Motor neuron (in vitro differentiated cells): ENCODE measurements at places on chromosomes 11 and 22.

GRCh38 chr11:27722117-27722952 is 22.1 kb upstream of the BDNF start:
- peak; percentile 2 for ATAC-seq

- ATAC-seq: peak; percentile 65
Observed at GRCh38 chr11:36196411-36196998, 92.7 kb downstream of the COMMD9 start.

DNA sequence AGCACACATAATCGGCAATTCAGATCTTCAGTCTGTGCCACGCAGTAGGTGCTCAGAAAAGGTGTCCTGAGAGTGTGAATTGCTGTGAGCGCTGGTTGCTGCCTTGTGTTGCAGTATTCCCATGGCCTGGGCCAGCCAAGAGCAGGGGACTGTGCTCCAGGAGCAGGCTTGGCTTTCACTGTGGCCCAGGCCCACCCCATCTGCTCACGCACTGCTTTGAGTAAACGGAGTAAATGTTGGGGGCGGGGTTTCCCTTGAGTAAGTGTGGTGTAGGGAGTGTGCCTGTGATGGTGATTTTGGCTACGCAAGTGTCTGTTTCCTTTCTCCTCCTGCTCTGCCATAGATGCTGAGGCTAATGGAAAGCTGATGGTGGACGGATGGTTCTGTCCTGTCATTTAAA is 2.3 kb downstream of the CTTN start:
- ATAC-seq: no peak

DNA sequence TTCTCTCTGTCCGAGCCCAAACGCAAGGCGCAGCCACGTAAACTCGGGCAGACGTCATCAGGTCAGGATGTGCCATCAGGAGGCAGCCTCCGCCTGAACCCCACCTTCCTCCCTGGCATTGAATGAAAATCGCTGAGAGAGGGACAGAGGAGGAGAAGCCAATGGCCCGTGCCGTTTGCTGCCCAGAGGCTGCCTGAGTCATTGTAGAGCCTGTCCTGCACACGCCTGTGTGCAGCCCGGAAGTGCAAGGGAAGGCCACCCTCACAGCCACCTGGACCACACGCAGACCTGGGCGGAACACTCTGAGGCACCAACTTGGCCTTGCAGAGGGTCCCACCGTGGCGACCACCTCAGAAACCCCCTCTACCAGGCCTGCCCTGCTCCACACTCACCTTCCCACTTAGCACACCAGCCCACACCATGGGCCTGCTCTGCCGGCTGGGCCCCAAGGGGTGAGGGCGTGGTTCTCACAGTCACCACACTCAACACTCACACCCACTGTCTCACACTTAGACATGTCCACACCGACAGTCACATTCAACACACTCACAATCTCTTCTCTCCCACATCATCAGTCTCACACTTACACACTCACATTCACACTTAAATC is 9.1 kb downstream of the CHID1 start:
- ATAC-seq: no peak

DNA sequence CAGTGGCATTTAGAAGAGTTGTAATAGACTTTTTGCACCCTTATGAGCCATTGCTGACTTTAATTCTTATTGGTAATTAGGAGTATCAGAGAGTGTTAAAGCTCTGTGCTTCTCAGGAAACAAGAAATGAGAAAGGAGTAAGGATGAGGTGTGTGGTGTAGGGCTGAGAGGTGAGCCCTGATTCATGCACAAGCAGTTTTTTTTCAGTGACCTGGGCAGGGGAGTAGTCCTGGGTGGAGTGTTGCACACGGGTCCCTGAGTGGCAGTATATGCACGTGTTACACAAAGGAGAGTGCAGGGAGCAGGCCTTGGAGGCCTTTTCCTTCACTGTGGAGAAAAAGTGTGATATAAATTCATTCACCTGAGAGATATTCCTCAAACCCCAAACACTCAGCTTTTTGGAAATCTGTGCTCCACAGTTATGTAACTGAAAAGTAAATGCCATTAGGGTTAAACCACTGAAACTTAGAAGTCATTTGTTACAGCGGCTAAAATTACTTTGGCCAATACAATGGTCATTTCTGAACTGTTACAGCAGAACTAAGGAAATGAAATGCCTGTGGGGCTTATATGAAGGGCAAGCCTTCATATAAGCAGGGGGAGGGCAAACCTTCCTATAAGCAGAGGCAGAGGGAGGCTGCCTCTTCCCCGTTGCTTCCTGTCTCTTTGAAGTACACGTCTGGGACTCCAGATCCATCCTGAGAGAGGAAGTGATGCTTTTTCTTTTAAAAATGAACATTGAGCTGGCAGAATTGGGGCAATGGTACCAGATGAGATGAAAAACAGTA is 62.6 kb upstream of the OLFML1 start:
- no peak for ATAC-seq

- no peak for ATAC-seq
Observed at GRCh38 chr11:76119779-76120178, 86.5 kb downstream of the WNT11 start.

GRCh38 chr11:78216571-78217287 is 28.0 kb downstream of the USP35 start:
- ATAC-seq: no peak

GRCh38 chr22:19292458-19293230 is 1.1 kb upstream of the CLTCL1 start:
- no peak for ATAC-seq

- no peak for ATAC-seq
Observed at GRCh38 chr22:25092119-25092518, 107.5 kb upstream of the CRYBB3 start.

GRCh38 chr11:6667733-6668374 is 12.2 kb upstream of the DCHS1 start:
- ATAC-seq: no peak

DNA sequence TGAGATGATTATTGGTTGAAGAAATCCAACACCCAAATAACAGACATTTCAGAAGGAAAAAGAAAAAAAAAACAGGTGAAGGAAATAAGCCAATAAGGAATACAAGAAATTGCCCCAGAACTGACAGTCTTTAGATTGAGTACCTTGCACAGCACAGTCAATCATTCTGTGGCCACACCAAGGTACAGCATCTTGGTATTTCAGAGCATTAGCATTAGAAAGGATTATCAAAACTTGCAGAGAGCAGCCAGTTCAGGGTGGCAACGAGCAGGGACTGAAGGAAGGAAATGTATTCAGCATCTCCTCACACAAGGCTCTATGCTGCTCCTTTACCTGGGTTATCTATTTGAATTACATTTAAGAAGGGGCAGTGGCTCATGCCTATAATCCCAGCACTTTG is 2.1 kb downstream of the ADA2 start:
- no peak for ATAC-seq

DNA sequence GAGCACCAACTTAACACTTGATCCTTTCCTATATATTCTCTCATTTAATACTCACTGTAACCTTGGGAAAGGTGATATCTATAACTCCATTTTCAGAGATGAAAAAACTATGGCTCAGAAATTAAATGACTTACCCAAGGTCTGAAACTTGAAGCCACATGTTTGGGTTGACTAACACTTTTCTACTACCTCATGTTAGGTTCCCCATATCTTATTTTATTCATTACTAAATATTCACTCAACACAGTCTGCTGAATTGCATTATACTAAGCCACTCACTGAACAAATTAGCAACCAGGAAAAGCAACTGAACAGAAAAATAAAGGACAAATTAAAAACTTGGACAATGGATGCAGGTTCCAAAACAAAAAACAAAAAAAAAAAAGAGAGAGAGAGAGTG is 59.9 kb downstream of the FAM168A start:
- ATAC-seq: no peak

GRCh38 chr22:23458663-23459541 is 121.2 kb downstream of the IGLL1 start:
- ATAC-seq: no peak

DNA sequence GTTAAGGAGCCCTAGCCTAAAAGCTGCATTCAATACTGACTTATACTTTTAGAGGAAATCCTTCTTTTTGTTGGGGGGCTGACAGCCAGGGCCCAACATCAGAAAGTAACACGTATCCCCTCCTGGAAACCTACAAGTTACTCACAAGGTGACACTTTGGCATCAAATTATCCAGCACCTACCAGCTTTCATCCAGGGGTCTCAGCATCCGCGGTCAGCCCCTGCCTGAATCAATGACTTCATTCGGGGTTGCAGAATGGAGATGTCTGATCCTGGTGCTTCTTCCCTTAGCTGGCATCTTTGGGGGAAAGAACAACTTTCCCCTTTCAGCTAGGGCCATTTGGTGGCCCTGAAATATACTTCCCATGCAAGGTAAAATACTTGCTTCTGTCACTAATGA is 5.3 kb upstream of the NAP1L4 start:
- no peak for ATAC-seq

DNA sequence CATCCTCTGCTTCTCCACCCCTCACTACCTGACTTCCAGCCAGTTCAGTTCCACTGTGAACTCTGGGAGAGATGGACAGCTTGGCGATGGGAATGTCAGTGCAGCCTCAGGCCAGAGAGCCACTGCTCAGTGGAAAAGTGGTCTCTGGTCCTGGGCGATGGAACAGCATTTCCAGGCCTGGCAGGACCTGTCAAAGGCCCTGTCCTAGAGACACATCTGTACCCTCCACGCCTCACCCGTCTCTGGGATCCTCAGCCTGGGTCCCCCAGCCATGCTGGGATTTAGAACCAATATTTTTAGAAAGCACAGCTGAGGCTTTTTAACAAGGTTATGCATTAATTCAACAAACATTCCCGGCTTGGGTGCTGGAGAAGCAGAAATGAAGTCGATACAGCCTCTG is 165.7 kb downstream of the MN1 start:
- ATAC-seq: no peak

- ATAC-seq: no peak
Observed at GRCh38 chr22:36587289-36588154, 58.6 kb upstream of the EIF3D start.

DNA sequence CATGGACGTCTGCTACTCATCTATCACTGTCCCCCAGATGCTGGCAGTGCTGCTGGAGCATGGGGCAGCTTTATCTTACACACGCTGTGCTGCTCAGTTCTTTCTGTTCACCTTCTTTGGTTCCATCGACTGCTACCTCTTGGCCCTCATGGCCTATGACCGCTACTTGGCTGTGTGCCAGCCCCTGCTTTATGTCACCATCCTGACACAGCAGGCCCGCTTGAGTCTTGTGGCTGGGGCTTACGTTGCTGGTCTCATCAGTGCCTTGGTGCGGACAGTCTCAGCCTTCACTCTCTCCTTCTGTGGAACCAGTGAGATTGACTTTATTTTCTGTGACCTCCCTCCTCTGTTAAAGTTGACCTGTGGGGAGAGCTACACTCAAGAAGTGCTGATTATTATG is 9.2 kb upstream of the OR9Q2 start:
- ATAC-seq: no peak

DNA sequence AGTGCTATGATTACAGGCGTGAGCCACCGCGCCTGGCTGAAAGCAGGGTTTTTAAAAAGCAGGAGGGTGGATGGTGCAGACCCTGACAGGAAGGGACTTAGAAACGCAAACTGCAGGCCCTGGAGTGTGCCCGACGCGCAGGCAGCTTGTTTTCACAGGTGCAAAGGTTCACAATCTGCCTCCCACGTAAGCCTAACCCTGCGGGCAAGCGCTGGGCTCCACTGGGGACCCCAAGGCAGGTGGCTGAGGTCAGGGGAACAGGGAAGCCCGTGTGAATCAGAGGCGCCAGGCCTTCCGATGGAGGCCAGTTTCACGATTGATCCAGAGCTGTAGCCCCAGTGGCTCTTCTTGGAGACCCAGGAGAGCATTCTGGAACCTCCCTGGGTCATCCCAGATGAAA is 256.3 kb downstream of the BRD1 start:
- no peak for ATAC-seq
